CD4-positive, alpha-beta memory T cell (primary cell): ENCODE measurements at places on chromosomes 5 and 9. TPM values are rescaled to one million over a fixed set of nuclear protein-coding genes. Genes with fewer than 3 reads are reported as not detected.

DNA sequence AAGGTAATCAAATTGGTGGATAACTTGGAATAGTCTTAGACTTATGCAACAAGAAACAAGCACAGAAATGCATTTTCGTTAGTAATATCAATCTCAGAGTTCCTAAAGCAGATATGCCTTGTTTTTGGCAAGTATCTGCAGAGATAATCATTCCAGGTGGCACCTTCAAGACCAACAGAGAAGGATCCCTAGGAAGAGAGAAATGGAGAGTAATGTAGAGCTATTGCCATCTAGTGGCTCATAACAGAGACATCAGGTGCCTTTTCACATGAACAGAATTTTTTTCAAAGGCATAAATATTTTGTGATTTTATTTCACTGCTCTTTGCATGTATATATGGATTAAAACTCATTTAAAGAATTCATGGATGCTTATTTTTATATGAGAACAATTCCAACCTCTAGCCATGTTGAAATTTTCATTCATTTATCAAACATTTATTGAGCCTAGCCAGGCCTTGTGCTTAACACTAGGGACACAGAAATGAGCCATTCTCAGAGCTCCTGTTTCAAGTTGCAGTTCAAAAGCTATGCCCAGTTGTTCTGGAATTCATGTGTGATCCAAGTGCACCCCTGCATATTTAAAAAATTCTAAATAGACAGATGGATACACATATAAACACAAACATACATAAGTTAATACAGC is 117.5 kb upstream of the OR13F1 start:
- DNase-seq = no peak

DNA sequence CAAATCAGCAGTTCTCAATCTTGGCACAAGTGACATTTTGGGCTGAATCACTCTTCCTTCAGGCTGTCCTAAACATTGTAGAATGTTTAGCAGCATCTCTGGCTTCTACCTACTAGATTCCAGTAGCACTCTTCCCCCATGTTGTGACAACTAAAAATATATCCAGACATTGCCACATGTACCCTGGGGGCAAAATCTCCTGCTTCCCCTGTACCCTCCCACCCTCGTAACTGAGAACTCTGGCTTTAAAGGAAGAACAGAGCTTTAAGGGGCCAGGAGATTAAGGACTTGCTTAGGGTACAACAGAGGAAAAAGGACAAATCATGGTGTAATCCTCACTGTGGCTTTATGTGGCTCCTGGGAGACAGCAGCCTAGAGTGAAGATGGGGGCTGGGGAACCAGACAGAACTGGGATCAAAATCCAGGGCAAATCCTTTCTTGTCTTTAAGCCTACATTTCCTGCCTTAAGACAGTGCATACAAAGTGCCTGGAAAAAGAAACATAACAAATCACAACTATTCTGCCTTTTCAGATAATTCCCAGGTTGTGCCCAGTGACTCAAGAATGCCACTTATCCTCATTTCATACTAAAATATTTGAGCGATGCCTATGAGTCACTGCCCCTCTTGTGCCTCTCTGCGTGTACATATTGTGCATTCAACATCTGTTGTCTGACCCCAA is 109.3 kb downstream of the DAPK1 start:
- no peak for DNase-seq

GRCh38 chr5:40452874-40453624 is 226.7 kb upstream of the PTGER4 start:
- DNase-seq = no peak

SQSTM1 gene
- 300 TPM for total RNA-seq

DNA sequence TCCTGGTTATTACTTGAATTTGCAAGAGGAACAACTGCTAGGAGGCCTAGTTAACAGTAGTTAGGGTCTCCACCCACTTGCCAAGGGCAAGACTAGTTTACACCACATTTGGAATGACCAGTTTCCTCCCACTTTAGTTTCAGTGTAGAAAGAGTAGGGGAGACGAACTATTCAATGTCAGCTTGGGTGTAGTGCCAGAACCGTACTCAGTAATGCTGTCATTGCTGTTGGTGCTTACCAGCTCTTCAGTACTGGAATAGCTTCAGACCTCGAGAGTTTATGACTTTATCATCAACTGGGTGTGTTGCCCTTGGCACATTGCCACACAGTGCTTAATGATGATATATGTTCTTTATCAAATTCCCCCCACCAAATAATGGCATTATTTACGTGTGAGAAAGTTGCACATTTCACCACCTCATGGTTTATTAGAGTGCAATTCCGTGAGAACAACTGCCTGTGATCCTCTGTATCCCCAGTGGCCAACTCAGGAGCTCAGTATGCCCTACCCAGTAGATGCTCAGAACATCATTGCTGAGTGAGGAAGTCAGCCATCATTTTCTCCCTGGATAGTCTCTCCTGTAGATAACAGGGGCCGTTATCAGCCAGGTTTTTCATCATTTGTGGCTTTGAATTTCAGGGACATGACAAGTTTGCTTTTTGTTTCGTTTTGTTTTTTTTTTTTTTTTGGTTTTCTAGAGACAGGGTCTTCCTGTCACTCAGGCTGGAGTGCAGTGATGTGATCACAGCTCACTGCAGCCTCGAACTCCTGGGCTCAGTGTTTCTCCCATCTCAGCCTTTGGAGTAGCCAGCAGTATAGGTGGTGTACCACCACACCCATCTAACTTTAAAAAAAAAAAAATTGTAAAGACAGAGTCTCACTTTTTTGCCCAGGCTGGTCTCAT is 67.3 kb downstream of the DOCK8 start:
- peak; percentile 65 for DNase-seq

TNC gene
- total RNA-seq = not detected

DNA sequence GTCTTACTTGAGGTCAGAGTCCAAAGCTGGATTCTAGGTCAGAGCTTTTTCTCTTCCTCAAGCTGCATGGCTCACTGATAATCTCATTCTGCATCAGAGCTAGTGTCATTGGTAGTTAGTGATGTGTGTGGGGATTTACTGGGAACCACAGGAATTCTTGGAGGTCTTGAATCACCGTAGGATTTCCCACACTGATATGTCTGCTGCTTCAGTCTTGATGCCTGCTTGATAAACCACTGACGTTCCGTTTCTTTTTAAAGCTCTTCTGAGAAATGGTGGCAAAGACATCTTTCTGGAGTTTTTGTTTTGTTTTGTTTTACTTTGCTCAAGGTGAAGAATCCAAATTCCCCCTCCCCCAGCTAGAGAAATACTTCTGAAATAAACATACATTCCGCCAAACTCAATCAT is 1.2 kb upstream of the GARIN3 start:
- no peak for DNase-seq

BARHL1 gene
- total RNA-seq = not detected

GCNT4 gene
- 31.4 TPM for total RNA-seq

DNA sequence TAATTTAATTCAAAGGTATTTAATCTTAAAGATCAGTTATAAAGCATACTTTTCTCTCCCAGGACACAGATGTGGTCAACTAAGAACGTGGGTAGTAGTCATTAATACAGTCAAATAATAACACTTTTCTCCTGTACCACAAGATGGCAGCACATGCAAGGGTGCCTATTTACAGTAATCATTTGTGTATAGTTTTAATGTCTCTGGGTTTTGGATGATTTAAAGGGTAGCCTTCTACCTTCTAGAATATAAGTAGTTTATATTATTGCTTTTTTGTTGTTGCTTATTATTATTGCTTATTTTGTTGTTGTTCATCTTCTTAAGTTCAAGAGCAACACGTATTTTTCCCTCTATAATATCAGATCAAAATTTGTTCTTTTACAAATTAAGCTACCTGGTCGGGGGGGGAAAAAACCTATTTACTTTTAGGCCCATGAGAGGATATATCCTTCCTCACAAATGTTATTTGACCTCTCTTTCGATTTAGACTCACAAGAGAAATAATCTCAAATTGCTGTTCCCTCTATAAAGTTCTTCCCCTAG is 59.6 kb upstream of the SLC27A6 start:
- DNase-seq = peak; percentile 37

SLC34A3 gene
- not detected for total RNA-seq

- DNase-seq = no peak
These were observed 28.7 kb downstream of the DYNC2I2 start for GRCh38 chr9:128627906-128628305.

DNA sequence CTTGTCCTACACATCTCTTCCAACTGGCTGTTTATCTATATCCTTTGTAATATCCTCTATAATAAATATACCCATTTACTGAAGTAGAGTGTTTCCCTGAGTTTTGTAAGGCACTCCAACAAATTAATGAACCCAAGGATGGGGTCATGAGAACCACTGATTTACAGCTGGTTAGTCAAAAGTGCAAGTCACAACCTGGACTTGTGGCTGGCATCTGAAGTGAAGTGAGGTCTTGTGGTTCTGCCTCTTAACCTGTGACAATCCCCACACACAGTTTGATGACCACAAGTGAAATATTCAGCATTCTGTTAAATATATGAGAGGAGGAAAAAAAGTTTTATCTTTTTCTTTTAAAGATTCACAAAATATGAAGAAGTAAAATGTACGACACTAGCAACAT is 126.1 kb downstream of the NR2F1-AS1 start:
- DNase-seq = no peak
